ENCODE measurements at places on chromosomes 6 and 20.

- no peak for DNase-seq
These were observed 12.3 kb upstream of the CBFA2T2 start for GRCh38 chr20:33477386-33478234.

- DNase-seq: no peak
These were observed 32.0 kb downstream of the KIAA0319 start for GRCh38 chr6:24614043-24614420.

DNA sequence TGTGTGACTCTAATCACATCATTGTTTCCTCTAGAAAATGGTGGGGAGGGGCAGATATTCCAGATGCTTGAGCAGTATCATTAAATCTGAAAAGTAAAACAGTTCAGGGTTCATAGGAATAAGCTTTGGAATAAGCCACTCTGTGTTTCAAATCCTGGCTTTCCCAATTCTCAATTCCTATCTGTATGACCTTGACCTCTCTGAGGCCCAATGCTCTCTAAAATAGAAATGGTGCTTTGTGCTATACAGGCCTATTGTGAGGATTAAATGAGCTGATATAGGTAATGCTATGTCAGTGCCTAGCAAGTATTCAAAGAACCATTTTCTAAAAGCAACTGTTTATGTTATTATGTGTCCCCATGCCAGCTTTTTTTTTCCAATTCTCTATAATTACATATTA is 209.0 kb upstream of the PRSS16 start:
- DNase-seq: no peak

GRCh38 chr20:57508381-57508780 is 16.6 kb downstream of the CTCFL start:
- no peak for DNase-seq

DNA sequence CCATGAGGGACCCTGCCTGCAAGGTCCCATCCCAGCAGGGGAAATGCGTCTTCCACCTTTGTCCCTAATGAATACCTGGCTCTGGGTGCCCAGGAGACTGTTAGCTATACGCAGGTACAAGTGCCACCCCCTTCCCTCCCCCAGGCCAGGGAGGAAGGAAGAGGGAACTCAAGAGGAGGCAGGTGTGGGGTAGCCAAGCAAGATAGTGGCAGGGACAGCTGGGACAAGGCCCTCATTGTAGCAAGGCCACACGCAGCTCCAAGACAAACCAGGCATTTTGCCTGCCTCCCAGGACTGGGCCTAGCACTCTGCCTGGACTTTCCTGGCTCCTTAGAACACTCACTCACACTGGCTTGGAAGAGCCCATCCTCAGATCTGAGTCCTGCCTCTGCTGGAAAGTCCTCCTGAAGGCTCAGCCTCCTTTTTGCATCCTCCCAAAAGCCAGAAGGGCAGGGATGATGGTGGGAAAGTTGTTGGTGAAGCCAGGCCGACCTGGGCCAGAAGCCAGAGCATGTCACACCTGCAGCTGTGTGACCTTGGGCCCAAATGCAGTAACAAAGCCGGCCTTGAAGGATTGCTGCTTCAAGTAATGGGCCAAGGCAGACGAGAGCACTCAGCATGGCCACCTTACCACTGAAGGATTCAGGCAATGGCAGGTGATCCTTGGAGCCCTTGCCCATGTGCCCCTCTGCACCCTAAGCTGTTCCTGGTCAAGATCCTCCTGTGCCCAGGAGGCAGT is 27.7 kb downstream of the SNPH start:
- no peak for DNase-seq

- DNase-seq: no peak
These were observed 280.3 kb upstream of the TCF21 start for GRCh38 chr6:133608620-133609019.

DNA sequence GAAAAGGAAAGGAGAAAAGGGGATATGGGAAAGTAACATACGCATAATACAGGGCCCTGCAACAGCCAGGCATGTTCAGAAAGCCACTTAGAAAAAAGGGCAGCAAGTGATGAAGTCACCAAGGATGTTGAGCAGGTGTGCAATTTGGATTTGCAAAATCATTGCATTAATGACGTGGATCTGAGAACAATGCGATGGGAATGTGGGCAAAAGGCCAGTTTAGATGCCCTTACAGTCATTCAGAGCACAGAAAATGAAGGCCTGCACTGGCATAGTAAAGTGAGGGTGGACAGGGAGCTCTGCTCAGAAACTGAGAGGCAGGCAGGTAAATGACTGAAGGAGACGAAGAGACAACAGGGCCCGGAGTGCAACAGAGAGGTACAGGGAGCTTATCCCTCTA is 123.7 kb upstream of the NHSL1 start:
- DNase-seq: no peak

DNA sequence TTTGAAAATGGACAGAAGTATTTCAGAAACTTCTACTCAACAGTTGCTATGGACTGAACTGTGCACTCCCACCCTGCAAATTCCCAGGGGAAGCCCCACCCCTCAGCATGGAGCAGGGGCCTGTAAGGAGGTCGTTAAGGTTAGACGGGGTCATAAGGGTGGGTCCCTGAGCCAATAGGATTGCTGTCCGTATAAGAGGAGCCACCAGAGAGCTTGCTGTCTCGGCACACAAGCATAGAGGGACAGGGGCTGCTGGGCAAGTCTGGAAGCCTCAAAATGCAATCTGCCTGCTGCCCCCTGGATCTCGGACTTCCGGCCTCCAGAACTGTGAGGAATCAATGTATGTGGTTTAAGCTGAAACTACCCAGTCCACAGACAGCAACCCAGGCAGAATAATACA is 37.4 kb upstream of the AFDN start:
- no peak for DNase-seq

- no peak for DNase-seq
These were observed 150.3 kb downstream of the PTPRK start for GRCh38 chr6:128370072-128370471.

GRCh38 chr6:129292836-129293235 is 409.9 kb downstream of the LAMA2 start:
- DNase-seq: no peak

GRCh38 chr6:141443668-141444289 is 688.9 kb upstream of the GJE1 start:
- DNase-seq: no peak

DNA sequence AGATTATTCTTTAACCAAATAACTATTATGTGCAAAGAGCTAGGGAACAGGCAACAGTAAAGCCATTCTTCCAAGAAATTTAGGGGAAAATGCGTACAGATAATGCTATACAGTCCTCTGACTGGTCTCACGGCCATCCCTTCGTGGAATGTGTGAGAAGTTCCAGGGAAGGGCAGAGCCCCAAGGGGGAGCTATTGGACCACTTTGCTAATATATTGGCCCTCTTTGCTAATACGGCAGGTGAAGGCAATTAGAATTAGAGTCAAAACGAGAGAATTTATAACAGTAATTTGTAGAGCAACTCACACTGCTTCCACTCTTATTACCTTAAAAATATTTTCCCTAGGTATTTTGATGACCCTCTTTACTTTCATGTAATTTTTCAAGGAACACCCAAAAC is 140.4 kb downstream of the IMPG1 start:
- no peak for DNase-seq

DNA sequence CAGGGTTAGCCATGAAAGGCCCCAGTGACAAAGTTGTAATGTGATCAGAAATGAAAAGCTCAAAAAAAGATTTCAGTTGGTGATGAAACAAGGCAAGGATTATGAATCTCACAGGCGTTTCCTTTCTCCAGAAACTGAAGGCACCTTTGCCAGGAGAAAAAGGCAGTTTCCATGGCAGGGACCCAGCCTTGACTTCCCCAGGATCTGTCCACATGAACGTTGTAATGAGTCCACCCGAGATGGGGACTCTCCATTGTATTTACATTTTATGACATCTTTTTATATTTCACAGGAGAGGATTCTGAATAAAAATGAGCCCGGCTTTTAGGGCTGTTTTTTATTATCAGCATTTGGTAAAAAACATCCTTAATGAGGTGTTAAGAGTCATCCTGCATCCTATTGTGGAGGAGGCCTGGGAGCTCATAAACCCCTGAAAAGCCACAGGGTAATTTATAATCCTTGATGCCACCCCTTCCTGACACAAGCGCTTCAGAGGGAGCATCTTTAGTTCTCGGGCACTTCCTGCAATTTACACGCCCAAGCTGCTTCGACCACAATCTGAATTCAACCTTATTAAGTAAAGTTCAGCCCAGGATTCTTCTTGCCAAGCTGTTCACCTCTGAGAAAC is 74.1 kb upstream of the SALL4 start:
- DNase-seq: no peak

DNA sequence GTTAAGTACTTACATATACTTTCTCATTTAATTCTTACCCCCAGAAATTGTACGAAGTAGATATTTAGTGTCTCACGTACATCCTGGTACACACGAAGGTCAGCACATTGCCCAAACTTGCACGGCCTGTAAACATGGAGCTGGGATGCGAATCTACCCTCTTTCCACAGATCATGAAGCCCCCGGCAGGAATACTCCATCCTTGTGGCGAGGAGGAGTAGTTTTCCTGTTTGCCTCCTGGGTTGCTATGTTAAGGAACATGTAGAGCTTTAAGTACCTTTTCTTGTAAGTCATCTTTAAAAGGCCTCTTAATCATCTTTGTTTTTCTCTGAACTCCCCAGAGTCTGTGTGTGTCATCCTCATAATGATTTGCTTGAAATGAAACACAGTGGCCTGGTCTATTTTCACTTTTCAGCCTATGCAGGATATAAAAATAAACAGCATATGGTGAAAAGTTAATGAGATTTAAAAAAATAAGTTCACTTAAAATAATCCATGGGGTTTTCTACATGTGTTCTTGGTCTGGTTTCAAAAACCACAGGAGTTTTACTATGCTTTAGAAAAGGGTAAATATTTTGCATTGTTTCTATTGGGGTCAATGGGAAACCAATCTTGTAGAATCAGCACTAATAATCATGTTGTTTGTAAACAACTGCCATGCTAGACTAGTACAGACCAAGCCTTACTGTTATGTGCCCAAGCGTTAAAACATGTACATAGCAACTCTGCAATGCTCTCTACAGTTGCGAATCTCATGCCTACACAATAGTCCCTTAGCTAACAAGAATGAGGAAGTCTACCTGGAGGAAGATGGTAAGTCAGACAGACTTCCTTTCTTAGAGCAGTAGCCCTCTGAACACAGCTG is 9.3 kb upstream of the ARID1B start:
- DNase-seq: peak; percentile 28

- DNase-seq: no peak
These were observed 110.1 kb downstream of the BMP2 start for GRCh38 chr20:6877633-6878032.

- no peak for DNase-seq
These were observed 55.3 kb downstream of the ERMARD start for GRCh38 chr6:169806701-169807100.

GRCh38 chr20:47027042-47027441 is 132.4 kb downstream of the EYA2 start:
- no peak for DNase-seq

DNA sequence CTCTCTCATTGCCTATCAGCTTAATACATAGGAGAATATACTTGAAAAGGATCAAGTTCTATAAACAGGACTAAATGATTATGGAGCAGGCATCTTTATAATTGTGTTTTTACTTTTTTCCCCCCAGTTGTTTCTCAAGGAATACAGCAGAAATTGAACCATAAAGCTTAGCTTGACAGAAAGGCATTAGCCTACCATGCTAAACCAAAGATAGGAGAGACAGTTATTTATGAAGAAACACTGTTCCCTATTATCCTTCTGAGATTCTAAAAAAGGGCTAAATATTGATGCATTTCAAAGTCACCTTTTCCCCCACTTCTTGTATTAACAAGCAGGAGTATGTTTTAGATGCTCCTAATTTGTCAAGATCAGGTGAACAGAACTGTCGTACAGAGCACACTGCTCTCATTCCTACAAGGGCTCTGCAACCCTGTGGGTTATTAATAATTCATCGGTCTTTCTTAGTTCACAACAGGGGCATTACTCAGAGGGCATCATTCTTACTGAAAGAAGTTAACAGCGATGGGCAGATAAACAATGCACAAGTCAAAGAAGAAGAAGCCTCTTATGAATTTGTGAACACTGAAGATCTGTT is 38.7 kb downstream of the PRKN start:
- DNase-seq: no peak

GRCh38 chr20:3889489-3890397 is 556 bp downstream of the PANK2 start:
- DNase-seq: peak; percentile 33

DNA sequence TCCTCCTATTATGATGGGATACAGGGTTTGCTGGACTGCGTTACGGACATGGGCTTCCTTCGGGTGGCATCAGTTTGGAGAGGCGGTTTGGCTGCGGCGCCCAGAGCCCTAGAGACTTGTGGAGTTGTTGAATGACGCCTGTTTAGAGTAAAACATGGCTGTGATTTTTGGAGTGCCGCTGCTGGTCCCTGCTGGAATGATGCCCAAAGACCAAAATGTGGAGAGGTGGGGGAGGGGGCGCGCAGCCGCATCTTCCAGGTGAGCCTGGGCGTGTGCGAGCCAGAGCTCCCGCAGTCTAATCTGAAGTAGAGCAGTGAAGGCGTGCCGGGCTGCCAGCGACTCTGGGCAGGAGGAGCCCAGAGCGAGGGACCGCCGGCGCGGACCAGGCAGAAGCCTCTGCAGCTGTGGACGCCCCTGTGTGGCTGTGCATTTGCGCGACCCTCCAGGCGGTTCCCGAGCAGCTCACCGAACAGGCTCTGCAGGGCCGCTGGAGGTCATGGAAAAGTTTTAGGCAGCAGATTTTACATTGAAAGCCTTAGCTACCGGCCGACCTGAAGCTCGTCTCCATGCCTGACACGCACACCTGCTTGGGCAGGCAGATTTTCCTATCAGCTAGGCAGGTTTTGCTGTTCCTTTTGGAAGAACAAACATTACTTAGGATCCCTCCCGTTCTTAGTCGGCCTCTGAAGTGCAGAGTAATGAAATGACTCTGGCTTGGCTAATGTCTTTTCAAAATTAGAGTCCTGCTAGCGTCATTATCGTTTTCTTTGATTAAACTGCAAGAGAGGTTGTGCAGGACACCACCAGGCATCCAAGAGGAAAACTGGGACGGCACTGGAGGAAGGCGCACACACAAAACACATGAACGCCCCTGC is 298.2 kb downstream of the PHACTR1 start:
- DNase-seq: no peak

DNA sequence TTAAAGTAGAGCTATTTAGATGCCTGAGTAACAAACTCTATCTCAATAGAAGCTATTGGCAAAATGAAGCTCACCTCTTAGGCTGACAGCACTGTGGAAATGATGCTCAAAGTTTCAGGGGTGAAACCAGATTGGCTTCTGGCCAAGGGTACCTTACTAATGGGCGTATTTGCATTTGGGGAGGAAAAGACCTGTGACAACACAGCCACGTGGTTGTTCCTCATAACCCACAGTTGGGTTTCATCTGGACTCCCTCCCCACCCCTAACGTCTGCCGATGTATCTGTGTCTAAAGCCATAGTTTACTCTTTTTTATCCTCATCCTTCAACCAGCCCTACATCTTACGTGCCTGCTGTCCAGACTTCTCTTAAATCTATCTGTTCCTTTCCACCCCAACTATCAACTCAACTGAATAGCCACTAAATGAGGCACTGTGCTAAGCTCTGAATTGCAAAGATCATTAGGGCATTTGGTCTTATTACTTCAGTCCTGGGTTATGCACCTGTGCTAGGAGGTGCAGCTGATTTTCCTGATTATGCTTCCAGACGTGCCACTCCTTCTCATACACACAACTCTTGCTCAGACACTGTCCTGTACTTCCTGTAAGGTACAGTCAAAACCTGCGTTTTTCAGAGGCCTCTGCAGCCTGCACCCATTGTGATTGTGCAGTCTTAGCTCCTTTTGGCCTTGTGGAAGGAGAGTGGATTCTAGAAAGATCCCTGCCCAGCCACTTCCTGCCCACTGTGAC is 80.6 kb upstream of the ARMC2 start:
- DNase-seq: no peak

All from GM18507 (cell line).